ENCODE measurements at places on chromosomes 5 and 9.

GRCh38 chr9:75950998-75951397 is 60.5 kb downstream of the PCSK5 start:
- DNase-seq = no peak

DNA sequence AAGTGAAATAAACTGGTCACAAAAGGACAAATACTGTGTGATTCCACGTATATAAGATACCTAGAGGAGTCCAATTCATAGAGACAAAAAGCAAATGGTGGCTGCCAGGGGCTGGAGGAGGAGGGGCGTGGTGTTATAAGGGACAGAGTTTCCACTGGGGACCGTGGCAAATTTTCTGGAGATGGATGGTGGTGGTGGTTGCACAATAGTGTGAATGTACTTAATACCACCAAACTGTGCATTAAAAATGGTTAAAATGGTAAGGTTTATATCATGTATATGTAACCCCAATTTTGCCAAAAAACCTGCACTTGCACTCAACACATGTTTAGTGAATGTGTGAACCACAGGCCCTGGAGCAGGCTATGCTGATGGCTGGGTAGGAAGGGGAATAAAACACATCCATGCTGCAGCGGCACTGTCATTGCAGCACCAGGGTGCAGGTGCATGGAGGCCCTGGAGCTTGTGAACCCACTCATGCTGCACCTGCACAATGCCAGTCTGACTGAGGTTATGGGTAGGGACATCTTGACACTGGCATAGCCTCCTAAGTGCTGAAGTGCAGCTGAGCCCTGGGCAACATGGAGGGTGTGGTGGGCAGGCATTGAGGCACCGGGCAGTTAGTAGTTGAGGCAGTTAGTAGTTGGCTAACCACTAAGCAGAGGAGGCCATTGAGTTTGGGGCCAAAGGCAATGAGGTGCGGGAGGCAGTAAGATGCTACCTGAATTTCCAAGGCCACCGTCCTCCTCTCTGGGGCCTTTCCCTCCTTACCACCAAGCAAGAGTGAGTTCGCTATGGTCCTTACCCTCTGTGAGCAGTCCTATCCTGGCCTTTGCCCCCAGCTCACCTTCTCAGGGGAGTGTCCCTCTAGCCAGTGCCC is 3.5 kb upstream of the PHF2 start:
- DNase-seq = no peak

DNA sequence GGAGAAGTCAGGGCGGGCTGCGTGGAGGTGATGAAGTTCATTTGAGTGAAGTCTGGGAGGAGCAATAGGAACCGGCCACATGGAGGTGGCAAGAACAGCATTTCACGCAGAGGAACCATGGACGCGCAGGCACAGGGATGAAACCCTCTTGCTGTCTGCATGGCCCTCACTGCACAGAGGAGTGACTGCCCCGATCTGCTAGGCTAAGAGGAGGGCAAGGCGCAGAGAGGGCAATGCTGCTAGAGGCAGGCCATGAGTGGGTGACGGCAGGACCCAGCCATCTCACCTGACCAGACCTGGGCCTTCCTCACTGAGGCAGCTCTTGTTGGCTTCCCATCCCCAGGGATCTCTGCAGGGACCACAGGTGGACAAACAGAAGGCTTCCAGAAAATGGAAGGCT is 90.3 kb downstream of the BARX1 start:
- no peak for DNase-seq

DNA sequence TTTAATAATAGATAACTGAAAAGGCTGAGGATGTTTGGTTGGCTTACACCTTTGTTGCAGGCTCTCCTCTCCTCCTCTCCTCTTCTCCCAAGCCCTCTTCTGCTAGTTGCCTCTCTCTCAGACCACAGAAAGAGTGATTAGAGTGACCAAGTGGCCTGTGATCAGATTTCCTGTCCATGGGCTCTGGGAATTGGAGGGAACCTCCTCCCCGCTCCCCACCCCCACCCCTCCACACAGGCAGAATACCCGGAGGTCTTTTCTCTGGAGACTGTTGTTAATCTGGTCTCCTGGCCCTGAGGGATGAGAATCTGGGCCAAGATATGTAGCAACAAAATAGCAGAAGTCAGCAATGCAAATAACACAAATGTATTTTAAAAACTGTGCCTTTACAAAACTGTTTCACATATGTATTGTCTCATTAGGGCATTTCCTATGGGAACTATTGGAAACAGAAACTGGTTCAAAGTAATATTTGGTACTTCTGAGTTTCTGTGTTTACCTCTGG is 361.3 kb downstream of the NR2F1-AS1 start:
- DNase-seq = no peak

DNA sequence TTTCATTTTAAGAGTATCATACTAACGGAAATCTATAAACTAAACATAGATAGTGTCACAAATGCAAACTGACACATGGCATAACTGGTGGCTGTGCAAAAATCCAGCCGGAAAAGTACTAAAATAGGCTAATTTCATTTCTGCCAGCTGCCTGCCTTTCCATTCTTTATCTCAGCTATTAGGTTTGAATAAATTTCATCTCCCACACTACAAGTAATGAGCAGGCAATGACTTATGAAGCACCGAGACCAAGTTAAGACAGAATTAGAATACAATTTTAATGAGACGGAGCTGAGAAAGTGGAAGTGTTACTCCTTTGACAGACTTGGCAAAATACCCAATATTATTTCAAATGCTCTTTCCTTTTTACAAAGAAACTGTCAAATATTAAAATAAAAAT is 258.8 kb upstream of the ZNF608 start:
- no peak for DNase-seq

- no peak for DNase-seq
Observed at GRCh38 chr5:151139015-151139414, 18.6 kb downstream of the ANXA6 start.

Measured in HCEC 1CT (cell line).